ENCODE measurements at places on chromosomes 5 and 9.
A peak's percentile ranks its signal among the peaks of the same experiment; 100 is the strongest.

DNA sequence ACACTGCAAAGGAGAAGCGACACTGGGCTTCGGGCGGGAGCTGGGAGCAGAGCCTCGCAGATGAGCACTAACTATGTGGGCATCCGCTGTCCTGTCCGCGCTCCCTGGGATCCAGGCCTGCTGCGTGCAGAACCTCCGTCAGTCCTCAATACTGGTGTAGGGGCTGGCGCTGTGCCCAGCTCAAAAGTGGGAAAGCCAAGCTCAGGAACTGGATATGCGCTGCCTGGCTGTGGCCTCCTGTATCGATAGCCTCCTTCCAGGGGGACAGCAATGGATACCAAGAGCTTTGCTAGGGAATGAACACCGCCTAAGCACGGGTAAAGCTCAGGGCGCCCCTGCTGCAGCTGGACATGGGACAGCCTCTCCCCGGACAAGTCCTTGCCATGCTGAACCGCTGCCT, 270.4 kb downstream of the NSG2 start:
- no peak for DNase-seq

GRCh38 chr5:123107343-123108244, 18.6 kb downstream of the PRDM6 start:
- DNase-seq = no peak

GRCh38 chr5:175288048-175288621, 155.8 kb downstream of the DRD1 start:
- no peak for DNase-seq

DNA sequence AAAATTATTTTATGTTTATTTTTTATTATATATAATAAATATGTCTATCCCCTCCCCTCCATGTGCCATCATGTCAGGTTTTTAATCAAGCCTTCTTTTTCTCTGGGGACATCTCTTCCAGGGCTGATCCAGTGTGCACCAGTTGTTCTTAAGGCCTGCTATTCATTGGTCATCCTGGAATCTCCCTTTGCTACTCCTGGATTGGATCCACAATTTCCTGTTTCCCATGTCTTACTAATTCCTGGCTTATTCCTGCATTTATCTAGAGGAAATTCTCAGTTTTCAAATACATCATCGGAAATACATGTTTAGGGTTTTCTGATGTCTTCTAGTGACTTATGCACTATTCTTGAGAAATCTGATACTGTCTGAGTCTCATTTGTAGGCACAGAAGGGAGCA, 56.8 kb downstream of the ANGPTL2 start:
- DNase-seq = no peak

DNA sequence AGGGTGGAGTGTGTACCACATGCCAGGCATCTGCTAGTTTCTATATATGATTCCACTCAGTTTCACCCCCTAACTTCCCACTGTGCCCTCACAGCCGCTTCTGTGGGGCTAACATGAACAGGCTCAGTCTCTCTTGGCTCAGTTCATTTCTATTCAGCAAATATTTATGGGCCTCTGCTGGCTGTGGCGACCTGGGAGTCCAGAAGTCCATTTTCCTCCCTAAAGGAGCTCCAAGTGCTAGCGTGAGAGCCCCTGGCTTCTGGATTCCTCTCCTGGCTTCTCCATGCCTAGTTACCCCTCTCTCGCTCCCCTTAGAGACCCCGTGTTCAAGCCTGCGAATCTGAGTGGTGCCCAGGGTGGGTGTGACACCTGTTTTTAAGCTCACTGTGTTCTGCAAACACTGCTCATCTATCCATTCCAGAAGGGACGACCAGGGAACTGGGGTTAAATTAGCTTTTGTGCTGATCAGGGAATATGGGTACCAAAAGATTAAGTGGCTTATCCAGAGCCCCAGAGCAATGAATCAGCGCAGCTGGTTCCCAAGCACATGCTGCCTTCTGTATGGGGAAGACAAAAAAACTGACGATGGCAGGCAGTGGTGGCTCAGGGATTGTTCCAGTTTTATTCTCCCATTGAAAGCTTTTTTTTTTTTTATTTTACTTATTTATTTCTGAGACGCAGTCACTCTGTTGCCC, 57.6 kb downstream of the HMCN2 start:
- DNase-seq = no peak

GRCh38 chr5:66945389-66946349, 250.9 kb downstream of the CD180 start:
- peak; percentile 56 for DNase-seq

DNA sequence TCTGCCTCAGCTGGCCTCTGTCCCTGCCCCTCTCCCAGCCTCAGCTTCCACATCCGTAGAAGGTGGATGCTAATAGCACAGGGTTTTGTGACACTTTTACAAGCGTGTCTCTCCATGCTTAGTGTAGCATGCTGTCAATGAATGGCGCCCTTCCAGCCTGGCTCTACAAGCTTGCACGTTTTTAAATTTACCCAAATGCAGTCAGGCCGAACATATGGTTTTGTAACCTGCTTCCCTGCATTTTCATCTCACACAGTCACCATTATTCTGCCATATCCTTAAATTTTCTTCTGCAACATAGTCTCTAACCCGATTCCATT, 28.8 kb downstream of the FAM163B start:
- no peak for DNase-seq

DNA sequence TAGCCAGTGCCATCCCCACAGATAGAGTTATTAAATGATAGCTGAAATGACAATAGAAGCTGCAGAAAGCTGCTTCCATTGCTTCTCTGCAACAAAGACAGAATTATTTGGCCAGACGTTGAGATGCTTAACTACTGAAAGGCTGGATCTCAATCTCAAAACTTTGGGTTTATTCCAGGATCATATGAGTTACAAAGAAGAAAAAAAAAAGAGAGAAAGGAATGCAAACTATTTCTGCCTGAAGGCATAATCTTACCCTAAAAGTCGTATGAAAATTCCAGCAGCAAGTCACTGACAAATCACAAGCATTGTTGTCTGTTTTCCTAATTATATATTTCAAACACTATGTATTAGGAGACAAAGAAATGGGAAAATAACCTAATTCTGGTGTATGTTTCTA, 12.8 kb upstream of the TYRP1 start:
- DNase-seq = no peak

DNA sequence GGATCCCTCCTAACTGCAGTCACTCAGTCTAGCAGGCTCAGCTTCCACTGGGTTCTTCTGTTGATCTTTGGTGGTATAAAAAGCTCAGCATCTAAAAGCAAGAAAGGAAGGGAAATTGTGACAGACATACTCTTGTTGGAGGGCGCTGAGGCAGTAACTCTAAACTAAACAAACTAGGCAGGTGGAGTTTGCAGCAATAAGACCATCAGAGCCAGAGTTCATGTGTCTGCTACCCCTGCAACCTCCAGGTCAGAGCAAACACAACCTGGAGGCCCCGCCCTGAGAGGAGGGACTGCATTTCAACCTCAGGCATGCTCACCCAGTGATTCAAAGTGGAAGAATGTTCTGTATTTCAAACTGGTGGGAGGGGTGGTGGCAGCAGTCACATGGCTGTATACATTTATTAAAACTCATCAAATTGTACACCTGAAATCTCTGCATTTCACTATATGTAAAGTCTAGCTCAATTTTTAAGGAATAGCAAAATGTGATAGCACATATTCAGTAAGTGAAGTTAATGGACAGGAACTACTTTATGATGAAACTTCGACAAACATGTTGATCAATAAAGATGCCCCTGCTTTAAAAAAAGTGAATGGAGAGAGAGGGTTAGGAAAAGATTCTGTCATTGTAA, 7.1 kb downstream of the ACTL7A start:
- no peak for DNase-seq

DNA sequence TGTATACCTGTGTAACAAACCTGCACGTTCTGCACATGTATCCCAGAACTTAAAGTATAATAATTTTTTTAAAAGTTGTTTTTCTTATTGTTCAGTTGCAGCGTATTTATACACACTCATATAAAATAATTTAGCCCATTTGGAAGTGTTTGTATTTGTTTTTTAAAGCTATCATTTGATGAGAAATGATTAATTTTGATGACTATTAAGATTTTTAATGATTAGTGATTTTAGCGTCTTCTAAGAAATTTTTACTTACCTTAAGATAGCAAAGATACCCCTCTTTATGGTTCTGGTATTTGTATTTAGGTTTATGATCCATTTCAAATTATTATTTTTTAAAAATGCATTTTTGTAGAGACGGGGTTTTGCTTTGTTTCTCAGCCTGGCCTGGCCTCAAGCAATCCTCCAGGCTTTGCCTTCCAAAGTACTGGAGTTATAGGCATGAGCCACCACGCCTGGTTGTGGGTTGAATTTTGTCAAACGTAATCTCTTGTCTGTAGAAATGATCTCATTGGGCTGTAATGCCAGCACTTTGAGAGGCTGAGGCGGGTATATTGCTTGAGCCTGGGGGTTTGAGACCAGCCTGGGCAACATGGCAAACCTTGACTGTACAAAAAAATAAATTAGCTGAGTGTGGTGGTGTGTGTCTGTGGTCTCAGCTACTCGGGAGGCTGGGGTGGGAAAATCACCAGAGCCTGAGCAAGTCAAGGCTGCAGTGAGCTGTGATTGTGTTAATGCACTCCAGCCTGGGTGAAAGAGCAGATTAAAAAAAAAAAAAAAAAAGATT, 26.9 kb downstream of the CSNK1G3 start:
- no peak for DNase-seq

DNA sequence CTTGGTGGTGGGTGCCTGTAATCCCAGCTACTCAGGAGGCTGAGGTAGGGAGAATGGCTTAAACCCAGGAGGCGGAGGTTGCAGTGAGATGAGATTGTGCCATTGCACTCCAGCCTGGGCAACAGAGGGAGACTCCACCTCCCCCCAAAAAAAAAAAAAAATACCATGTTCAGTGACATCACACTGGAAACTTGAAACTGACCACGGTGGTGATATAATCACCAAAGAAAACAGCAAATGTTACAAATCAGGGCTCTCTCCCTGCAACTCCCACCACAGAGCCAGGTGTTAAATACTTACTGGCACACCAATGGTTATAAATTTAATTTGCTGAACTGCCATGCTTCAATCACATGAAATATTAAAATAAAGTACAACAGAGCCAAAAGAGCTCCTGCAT, 81.4 kb downstream of the ZNF608 start:
- no peak for DNase-seq

DNA sequence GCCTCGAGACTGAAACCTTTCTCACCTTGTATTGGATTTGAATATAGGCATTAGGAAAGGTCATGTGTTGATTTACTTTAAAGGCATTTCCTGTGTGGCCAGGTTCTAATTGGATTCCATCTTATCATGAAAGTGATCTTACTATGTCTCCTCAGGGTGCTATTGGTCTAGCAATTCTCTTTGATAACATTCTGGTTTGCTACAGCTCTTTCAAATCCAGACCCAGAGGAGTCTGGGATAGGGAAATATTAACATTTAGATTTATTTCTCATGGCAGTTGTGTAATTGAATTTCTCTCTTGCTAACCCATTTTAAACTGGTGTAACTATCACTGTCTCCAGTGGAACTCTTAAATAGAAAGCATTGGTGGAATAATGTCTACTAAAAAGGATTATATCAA, 69.9 kb upstream of the NMUR2 start:
- DNase-seq = no peak

DNA sequence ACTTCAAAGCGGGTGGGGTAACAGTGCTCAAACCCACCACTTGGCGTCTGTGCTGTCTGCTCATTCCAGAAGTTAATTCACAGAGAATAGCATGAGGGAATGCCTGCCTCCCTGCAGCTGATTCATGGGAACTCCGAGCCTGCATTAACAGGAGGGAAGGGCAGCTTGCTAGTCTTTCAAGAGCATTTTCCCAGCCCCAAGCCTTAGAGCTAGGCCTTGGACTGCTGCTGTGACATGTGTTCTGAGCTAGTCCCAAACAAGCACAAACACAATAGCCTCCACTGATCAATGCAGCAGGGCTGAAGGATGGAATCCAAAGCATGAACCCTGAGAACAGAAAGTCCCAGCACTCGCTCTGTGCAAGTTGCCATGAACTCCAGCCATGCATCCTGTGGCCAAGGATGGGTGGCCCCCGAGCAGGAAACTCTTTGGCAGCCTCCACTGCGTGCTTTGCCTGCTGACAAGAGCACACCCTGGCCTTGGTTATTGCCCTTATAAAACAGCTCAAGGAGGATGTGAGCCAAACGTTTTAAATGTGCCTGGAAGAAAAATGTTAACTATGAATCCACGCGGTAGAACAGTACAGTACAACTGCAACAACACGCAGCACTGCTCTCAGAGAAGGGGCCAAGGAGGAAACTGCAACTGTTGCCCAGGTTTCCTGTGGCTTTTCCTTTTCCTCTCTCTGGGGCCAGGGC, 653.1 kb upstream of the KLF4 start:
- no peak for DNase-seq

GRCh38 chr5:60463179-60463868, 236.6 kb downstream of the DEPDC1B start:
- no peak for DNase-seq

- DNase-seq = no peak
Observed at GRCh38 chr9:35338561-35339274, 151.2 kb upstream of the RUSC2 start.

- DNase-seq = no peak
Observed at GRCh38 chr9:136757328-136757727, 715 bp downstream of the LCN8 start.

DNA sequence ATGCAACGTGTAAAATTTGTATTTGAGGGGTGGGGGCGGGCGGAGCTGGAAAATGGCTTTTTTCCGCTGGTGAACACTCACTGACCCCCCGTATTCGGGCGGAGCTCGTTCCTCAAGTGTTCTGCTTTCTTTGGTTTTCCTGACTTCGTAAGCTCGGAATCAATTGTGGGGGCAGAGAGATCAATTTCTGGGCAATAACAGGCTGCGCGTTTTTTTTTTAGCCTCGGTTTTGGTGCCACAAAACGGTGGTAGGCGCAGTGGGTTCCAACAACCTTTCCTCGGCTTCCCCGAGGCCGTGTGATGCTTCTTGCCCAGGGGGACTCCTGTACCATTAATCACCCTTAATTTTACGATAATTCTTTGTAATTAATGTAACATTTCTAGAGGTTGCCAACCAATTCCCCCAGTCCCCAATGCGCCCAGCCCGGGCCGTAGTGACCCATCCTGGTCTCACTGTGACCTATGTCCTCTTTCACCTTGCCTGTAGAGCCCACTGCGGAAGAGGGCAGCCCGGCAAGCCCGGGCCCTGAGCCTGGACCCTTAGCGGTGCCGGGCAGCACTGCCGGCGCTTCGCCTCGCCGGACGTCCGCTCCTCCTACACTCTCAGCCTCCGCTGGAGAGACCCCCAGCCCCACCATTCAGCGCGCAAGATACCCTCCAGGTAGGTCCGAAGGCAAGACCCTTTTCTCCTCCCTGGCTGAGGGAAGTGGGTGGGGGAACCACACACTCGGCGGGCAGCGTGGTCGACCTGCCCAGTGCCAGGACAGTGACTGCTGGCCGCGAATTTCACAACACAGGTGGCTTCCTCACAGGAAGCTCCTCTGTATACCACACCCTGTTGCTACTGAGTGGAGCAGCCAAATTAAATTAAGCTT, 3.7 kb downstream of the NR4A3 start:
- no peak for DNase-seq

DNA sequence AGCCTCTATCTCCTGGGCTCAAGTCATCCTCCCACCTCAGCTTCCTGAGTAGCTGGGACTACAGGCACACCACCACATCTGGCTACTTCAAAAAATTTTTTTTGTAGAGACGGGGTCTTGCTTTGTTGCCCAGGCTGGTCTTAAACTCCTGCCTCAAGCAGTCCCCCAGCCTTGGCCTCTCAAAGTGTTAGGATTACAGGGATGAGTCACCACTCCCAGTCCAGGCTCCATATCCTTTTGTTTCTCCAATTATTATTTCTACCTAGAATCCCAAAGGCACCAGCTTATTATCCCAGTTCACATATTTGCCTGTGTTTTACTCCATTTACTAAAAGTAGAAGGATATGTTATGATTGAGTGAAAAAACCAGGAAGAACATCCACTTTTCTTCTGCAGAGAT, 84.9 kb downstream of the TEK start:
- no peak for DNase-seq

- DNase-seq = no peak
Observed at GRCh38 chr9:102178811-102179210, 440.4 kb upstream of the GRIN3A start.
